ENCODE measurements at places on chromosomes 2 and 18.

- DNase-seq, result no peak
These were observed 550 bp downstream of the RAB1A start for GRCh38 chr2:65129286-65129825.

DNA sequence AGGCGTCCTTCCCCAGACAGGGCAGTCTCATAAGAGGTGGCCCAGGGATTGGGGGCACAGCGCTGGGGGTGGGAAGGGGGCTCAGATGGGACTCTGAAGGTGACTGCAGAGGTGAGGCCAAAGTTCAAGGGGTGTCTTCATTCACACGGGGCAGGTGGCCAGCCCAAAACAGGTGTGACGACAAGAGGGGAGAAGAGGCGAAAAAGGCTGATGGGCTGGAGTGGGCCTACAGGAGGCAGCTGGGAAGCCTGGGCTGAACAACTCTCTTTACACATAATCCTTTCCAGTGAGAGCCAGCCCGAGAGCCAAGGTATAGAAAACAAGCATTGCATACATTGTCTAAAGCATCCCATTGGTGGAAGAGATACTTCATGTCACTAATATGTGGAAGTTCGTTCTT, 130.9 kb upstream of the ASB18 start:
- no peak for DNase-seq

DNA sequence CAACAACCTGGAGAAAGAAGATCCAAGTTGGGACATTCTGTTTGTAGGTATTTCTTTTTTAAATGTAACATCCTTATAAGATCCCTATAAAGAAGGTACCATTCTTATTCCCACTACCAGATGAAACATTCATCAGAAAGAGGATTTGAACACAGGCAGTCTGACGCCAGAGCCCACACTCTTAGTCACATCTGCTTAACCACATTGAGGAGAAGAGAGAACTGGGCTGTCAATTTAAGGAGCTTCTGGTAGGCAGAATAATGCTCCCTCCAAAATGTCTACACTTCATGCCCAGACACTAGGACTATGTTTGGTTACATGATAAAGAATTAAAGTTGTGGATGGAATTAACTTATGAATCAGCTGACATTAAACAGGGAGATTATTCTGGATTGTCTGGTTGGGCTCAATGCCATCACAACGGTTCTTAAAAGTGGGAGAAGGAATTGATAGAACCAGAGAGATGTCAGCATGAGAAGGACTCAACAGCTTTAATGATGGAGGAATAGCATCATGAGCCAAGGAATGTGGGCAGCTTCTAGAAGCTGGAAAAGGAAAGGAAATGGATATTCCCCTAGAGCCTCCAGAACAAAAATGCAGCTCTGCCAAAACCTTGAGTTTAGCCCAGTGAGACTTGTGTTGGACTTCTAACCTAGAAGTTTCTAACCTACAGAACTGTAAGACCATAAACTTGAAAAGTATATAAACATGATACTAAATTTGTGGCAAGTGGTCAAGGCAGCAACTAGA, 82.2 kb downstream of the KLF7 start:
- DNase-seq, result no peak

- DNase-seq, result no peak
These were observed 242.1 kb upstream of the RND3 start for GRCh38 chr2:150729495-150729955.

- DNase-seq, result no peak
These were observed 11.5 kb upstream of the DIPK1C start for GRCh38 chr18:74468547-74469061.

All from GM12864 (cell line).